ENCODE measurements at places on chromosomes 11 and 22.

GRCh38 chr11:117511483-117511930 lies 183.9 kb downstream of the CEP164 start:
- no peak for DNase-seq

DNA sequence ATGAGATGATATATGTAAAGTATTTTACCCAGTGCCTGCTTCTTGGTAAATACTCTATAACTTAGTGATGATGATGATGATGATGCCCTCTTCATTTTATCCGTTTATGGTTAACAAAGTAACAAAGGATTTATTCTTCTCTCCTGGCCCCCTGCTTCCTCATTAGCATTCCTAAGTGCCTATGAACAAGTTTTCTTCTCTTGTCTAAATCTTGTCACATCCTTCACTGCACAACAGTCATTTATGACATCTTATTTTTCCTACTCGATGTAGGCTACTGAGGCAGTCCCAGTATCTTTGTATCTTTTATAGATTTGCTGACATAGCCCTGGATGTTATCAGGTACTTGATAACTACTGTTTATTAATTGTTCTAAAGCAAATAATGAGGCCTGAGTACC lies 754.4 kb upstream of the ARHGAP42 start:
- DNase-seq, result no peak

DNA sequence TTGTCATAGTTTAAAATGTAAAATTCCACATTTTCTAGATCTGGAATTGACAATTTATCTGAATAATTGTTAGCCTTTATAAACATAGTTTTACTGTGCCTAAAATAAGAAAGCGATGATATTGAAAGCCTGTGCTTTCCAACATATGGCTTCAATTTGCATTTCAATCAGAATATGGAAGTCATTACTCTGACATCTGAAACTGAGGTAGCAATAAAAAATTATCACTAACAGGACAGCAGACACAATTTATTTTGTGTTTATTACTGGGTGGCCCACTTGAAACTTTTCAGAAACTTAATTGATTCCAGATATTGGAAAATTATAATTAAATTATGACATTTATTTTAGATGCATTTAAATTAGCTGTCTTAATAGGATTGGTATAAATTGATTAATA lies 78.5 kb downstream of the TMEM135 start:
- DNase-seq, result no peak

GRCh38 chr11:20715464-20715863 lies 46.1 kb downstream of the NELL1 start:
- no peak for DNase-seq

DNA sequence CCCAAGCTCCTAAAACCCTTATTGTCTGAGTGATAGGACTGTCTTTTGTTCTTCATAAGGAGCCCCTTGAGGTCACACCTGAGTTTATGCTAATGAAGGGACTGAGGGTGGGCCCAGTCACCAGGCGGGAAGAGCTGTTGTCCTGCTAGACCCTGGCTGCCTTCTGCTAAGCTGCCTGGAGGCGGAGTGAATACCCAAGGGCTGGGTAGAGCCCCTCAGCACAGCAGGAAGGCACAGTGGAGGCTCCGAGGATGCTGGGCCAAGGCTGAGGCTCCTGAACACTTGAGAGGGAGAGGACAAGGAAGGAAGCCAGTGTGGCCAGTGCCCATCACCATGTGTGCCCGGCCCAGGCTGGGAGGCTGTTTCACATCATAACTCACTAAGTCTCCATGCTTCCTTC lies 4.8 kb upstream of the PHF21B start:
- no peak for DNase-seq

DNA sequence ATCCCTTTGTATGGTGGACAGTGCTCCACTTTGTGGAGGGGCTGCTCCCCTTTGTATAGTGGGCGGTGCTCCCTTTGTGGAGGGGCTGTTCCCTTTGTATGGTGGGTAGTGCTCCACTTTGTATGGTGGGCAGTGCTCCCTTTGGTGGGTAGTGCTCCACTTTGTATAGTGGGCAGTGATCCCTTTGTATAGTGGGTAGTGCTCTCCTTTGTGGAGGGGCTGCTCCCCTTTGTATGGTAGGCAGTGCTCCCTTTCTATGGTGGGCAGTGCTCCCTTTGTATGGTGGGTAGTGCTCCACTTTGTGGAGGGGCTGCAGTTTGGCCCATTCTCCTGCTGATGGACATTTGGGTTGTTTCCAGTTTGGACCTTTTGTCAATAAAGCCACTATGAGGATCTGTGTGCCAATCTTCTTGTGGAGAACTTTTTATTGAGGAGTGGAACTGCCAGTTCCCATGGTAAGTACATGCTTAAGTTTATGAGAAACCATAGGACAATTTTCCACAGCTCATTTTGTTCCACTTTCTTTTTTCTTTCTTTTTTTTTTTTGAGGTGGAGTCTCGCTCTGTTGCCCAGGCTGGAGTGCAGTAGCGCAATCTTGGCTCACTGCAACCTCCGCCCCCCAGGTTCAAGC lies 4.6 kb upstream of the TALDO1 start:
- no peak for DNase-seq

- no peak for DNase-seq
Measured at GRCh38 chr11:113685654-113686359, 20.3 kb downstream of the TMPRSS5 start.

DNA sequence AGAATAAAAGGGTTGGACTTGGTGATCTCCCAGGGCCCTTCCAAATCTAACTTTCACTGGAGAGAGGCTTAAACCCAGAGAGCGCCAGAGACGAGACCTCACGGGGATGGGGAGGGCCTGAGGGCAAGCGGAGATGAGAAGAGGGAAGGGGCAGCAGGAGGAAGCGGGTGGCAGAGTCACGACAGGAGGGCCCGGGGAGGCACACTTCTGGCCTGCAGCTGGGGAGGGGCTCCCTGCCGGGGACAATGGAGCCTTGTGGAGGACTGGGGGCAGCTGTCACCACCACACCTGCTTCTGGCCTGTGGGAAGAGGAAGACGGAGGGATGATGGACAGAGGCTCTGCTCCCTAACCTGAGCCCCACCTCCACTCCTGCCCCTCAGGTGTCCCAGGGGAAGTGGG lies 40.2 kb downstream of the PDE2A start:
- no peak for DNase-seq

DNA sequence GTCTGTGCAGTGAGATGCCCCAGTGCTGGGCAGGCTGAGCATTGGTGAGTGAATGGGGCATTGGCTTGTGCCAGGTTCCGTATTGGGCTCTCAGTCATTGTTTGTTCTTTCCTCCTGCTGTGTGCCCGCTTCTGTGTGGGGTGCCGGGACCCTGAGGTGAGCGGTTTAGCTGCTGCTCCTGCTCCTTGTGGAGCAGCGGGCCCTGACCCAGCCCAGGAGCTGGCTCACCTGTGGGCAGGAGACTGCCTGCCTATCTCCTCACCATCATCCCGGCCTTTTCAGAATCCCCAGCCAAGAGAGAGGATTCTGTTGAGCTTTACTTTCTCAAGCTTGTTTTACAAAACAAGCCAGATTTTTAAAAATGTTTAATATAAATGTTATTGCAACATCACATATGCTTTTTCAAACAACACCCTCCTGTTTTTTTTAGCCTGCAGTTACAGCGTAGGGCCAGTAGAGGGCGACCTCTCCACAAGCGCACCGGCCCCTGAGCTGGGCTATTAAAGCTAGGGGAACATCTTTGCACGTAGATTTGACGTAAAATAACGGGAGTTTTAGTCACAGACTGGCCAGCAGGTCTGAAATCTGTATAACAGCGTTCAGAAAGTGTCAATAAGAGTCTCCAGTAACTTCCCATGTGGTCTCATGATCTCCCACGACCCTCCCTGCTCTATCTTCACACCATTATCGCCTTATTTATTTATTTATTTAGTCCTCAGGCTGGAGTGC lies 25.1 kb upstream of the RELT start:
- DNase-seq, result no peak

GRCh38 chr11:76695133-76695532 lies 24.6 kb upstream of the LRRC32 start:
- DNase-seq, result no peak

GRCh38 chr11:17635551-17635938 lies 83.8 kb upstream of the MYOD1 start:
- no peak for DNase-seq

DNA sequence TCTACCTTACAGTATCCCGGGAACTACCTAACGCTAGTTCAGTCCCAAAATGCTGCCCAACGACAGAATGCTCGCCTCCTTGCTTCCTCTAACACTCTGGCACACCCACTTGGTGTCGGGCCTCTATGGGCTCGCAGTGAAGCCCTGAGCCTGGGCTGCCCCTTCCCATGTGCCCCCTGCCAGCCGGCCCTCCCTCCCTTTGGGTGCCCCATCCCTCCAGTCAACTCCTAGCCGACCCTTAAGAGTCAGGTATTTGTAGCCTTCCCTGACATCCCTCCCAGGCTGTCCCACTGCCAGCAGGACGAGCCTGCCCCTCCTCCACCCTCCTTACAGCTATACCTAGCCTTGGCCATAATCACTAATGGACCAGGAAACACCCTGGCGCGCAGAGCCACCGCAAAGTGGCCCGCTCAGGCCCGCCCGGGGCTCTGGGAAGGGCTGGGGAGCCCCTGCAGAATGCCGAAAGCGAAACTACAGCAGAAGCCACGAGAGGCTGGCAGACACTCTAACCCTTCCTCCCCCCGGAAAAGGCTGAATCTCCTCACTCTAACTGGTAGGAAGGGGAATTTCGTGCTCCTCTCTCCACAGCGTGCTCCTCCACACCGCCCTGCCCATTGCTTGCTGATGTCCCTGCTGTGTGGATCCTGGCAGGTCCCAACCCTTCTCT lies 8.2 kb downstream of the CBX7 start:
- no peak for DNase-seq

- DNase-seq, result no peak
Measured at GRCh38 chr22:20247010-20247505, 21.1 kb downstream of the RTN4R start.

DNA sequence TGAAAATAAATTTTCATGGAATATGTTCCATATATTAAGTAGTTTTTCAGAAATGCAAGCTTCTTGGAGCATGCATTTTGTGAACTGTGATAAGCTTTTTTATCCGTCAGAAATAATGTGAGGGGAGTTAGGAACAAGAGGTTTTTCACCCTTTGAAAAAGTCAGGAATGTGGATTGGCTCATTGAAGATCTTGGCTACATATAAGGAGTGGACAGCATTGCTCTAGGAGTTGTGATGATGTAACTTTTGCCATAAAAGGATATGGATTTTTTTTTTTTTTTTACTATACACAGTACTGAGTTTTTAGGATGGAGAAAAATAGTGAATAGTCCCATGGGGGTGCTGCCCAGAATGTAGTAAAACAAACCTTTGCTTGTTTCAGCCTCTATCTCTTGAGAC lies 180.2 kb downstream of the NAV2 start:
- no peak for DNase-seq

- DNase-seq, result no peak
Measured at GRCh38 chr11:81647374-81647773, 1086.3 kb downstream of the FAM181B start.

DNA sequence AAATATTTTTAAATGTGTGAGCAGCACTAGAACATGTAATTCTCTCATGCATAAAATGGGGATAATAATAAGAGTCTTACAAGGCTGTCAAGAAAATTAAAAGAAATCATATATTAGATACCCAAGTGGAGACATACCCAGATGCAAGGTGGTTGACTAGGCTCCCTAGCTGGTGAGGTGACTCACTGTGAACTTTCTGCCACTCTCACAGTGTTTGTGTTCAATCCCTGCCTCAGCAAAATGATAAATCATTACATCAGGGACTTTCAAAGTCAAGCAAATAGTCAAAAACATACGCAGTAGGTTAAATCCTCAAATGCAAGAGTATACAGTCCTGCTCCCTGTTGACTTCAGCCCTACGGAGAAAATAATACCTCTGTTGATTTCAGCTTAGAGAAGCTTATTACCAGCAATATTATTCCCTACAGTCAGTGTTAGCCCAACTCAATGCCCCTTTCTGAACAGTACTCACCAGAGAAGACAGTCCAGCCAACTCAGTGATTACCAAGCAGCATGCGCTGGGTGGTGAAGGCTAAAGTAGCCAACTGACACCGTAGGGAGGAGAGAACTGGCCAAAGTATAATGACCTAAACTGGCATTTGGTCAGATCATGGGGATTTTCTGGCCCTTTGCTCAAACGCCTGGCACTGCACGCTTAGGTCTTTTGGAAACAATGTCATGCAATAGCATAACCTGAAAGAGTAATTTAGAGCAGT lies 73.1 kb upstream of the BARX2 start:
- DNase-seq, result no peak

DNA sequence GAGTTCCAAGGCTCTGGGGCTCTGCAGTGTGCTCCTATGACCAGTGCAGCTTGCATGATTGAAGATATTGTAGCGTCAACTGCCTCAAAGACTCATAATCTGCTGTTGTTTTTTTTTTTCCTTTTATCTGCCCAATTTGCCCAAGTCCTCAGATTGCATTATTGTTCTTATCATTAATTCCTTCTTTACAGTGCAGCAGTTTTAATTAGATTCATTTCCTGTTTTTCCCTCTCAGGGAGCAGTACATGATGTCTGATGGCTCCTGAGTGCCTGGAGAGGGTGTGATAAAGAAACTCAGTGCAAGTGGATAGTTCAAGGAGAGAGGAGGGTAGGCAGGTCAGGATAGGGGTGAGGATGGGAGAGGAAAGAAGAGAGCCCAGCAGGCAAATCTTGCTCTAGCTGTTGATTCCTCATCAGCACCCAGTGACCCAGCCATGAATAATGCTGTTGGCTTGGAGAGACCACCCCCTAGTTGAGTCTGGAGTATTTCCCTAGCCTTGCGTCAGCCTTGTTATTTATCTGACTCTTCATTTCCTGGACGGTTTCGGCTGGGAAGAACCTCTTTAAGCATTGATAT lies 219.6 kb upstream of the SESN3 start:
- no peak for DNase-seq

- DNase-seq, result no peak
Measured at GRCh38 chr11:131977854-131978253, 607.4 kb downstream of the NTM start.

DNA sequence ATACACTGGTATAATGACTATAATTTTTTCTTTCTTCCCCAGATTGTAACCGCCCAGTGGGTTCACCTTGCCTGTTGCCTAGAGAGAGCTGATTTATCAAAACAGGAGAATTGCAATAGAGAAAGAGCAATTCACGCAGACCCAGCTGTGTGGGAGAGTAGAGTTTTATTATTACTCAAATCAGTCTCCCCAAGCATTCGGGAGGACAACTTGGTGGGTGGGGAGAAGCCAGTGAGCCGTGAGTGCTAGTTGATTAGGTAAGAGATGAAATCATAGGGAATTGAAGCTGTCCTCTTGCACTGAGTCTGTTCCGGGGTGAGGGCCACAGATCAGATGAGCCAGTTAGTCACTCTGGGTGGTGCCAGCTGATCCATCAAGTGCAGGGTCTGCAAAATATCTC lies 73.2 kb downstream of the SLC35F2 start:
- DNase-seq, result no peak
